ENCODE measurements at places on chromosomes 1 and 21.
A peak's percentile ranks its signal among the peaks of the same experiment; 100 is the strongest.

GRCh38 chr1:153631047-153632022, 2.5 kb upstream of the CHTOP start:
- no peak for DNase-seq

- no peak for DNase-seq
Measured at GRCh38 chr1:27406362-27406680, 13.9 kb downstream of the GPR3 start.

DNA sequence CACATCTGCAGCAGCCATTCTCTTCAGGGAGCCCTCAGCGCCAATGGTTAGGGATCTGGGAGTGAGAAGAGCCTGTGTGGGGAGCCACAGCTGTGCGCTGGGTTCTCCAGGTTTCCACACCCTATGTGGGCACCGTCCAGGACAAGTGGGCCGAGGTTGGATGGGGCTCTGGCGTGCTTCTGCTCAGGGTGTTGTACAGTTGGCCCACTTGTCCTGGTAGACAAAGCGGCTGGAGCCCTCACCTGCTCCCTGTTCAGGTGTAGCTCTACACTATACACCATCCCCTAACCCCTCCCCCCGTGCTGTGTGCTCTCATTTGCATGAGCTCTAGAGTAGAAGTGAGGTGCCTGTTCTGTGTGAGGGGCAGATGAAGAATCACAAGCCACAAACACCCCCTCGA, 12.2 kb downstream of the SH3BP5L start:
- no peak for DNase-seq

GRCh38 chr1:116908820-116909511, 750 bp upstream of the PTGFRN start:
- no peak for DNase-seq

GRCh38 chr1:213166852-213167251, 115.8 kb downstream of the RPS6KC1 start:
- no peak for DNase-seq

DNA sequence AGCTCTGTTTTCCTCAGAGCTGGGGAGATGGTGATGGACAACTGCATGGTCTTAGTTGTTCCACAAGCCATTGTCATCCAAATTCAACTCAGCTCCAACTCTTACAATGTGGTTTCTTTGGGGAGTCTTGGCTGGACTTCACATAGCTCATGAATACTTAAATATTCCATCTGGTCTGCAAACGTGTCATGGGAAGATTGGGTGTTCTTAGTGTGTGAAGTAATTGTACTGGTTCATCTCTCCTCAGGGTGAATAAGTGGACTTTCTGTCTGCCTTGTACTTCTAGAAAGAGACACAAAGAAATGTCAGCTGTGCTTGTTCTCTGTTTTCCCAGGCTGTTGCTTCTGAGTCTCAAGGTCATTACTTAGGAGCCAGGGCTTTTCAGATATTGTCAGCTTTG, 106.6 kb downstream of the VPS13D start:
- DNase-seq, result no peak

- DNase-seq, result no peak
Measured at GRCh38 chr1:40987439-40988276, 8.2 kb downstream of the CTPS1 start.

DNA sequence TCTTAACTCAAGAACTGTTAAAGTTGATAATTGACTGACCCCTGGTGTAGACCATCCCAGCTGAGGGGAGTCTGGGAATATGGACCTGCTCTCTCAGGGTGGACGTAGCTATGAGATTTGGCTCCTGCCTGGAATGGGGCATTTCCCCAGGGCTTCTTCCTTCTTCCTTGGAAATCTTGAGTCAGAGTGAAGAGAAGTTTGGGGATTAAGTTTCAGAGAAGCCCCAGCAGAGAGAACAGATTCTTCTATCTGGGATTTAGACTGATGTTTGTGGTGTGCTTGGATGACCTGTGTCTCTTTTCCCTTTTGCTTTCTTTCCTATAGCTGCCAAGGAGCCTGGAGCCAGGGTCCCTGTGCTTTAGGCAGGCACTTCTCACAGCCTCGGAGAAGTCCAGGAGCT, 13.2 kb downstream of the AKR1A1 start:
- no peak for DNase-seq

DNA sequence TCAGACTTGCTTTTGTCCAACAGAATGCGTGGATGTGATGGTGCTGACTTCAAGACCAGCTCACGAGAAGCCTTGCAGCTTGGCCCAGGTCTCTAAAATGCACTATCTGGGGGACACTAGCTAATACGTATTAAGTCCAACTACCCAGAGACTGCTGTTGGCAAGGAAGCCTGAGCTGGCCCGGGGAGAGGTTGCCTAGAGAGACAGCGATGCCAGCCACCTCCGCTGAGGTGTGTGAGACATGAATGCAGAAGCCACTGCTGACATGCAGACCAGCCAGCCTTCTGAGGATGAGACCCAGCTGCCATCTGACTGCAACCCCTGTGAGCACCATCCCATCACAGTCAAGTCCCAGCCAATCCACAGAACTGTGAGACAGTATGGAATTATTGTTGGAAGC, 32.5 kb downstream of the THAP3 start:
- DNase-seq, result no peak

GRCh38 chr1:153119491-153119971, 6.2 kb upstream of the SPRR2F start:
- DNase-seq, result peak; percentile 63

Data from WERI-Rb-1 (cell line).